ENCODE measurements at places on chromosomes 1 and 21. TPM values are rescaled to one million over a fixed set of nuclear protein-coding genes. Genes with fewer than 3 reads are reported as not detected.

DNA sequence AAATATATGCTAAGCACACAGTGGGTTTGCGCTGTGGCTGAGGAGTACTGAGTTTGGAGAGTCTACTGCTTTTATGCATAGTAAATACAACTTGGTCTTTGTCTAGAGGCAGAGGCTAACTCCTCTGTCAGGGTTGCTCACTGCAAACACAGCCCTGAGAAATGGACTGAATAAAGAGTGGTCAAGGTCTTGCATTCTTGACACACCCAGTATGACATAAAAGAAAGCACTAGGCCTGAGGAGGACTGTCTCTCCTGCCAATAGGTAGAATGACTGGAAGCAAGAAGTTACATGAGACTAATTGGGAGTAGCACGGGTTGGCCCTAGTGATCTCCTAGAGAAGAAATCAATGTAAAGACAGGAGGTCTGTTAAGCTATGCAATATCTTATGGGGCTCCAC lies 367.2 kb upstream of the B3GALT2 start:
- no peak overlapping the region for H3K27ac ChIP-seq
- no peaks in the 10 kb centered on the region for H3K27me3 ChIP-seq
- DNase-seq = no peak
- no peak overlapping the region for H3K4me3 ChIP-seq
- no peaks in the 10 kb centered on the region for H3K36me3 ChIP-seq

GRCh38 chr1:233725423-233725822 lies 111.5 kb downstream of the KCNK1 start:
- no peaks in the 10 kb centered on the region for H3K36me3 ChIP-seq

The APCS gene
- not detected for total RNA-seq

The RAB25 gene
- 100 TPM for total RNA-seq

The NUAK2 gene
- 3.7 TPM for total RNA-seq

Data from prostate gland (tissue), 2 donors.